Mesothelial cell of epicardium (in vitro differentiated cells): ENCODE measurements at places on chromosomes 3 and 15. TPM values are rescaled to one million over a fixed set of nuclear protein-coding genes. Genes with fewer than 3 reads are reported as not detected.

The THBS1 gene
- total RNA-seq: 332 to 367 TPM (median 337 TPM) in 3 replicates

The SAMMSON gene
- not detected in 3 replicates for total RNA-seq

The RGMA gene
- 23.6 to 26.1 TPM (median 24.3 TPM) in 3 replicates for total RNA-seq

The ACTC1 gene
- total RNA-seq: 4.8 to 5.5 TPM (median 5.4 TPM) in 3 replicates

The IQCF6 gene
- total RNA-seq: not detected in 3 replicates

DNA sequence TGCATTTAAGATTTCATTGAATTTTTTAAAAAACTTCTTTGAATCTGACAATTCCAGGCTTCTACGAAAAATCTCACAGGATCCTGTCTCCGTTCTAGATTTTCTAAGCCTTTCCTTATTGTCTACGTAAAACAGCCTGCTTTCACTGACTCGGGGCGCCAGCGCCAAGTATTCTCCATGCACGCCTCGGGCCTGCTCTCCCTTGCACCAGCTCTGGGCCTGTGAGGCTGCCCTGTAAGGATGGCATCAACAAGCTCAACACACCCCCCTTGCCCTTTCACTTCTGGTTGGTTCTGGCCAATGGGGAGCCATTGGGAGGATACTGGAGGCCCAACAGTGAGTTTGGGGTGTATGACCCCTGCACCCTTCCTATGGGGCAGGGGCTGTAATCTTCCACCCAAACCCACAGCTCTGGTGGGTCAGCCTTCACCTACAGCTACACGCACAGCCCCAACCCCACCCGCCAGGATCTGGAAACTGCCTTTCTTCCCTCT lies 47.8 kb downstream of the SLC41A3 start:
- no peak for DNase-seq

- DNase-seq: no peak
These were observed 114.5 kb downstream of the MEGF11 start for GRCh38 chr15:66138892-66139590.

GRCh38 chr15:54829821-54830220 lies 366.9 kb downstream of the RSL24D1 start:
- no peak for DNase-seq

DNA sequence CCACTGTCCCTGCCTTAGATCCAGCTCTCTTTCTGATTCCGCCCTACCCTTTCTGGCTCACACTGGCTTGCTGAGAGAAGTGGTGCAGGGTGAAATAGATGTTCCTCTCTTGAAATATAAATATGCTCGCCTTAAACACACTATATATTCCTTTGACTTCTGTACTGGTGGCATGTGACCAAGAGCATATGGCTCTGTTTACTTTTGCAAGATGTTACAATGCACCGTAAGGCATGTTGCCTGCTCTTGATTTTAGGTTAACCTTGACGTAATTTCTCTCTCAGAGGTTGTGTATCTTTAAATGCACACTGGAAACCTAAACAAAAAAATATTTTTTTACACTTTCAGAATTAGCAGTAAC lies 749 bp downstream of the RSRC1 start:
- DNase-seq: no peak

- DNase-seq: no peak
These were observed 16.8 kb upstream of the CHD2 start for GRCh38 chr15:92883163-92883875.

GRCh38 chr3:3084890-3085289 lies 25.3 kb downstream of the IL5RA start:
- no peak for DNase-seq

- DNase-seq: no peak
These were observed 8.3 kb downstream of the CCDC13 start for GRCh38 chr3:42764561-42765295.

GRCh38 chr15:65212097-65212496 lies 824 bp upstream of the CILP start:
- DNase-seq: no peak

DNA sequence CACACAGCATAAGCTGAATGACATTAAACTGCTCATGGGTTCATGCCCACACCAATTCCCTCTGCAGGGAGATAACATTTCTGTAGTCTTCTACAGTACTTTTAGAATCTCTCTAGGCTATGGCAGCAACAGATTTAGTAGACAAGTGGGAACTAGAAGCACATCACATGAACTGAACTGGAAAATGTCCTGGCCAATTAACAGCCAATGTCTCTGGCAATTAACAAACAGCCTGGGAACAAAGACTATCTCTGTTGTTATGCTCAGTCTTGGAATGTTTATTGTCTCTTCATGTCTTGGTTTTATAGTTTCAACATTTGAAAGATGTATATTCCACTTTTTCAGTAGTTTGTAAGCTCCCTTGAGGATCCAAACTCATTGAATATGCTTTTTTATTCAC lies 523.2 kb upstream of the NAALADL2 start:
- no peak for DNase-seq

DNA sequence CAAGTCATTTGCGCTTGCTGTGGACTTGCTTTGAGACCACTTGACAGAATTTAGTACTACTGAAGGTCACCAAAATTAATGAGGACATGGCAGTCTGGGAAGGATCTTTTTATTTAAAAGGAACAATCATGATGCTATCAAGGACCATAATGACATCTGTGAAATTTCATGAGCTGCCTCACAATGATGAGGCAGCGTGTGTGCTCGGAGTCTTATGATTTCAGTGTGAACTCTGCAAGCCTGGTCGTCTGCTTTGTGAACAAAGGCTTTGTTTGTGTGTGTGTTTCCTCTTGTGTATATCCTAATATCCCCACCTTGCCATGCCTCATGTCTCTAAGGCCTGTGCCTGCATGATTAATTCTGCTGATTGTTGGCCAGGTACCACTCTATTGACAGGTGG lies 46.7 kb downstream of the RAD54L2 start:
- DNase-seq: no peak

DNA sequence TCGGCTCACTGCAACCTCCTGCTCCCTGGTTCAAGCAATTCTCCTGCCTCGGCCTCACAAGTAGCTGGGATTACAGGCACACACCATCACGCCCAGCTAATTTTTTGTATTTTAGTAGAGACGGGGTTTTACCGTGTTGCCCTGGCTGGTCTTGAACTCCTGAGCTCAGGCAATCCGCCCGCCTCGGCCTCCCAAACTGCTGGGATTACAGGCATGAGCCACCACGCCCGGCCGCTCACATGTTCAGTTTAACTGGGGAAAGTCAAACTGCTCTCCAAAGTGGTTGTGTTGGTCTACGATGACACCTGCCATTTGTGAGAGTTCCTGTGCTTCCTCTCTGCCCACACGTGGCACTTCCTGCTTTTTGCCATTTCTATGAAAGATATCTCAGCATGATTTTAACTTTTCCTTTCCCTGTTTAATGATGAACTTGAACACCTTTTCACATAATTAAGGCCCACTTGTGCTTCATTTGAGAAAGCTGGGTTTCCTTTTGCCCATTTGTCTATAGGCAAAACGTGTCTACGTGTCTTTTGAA lies 877 bp upstream of the GP5 start:
- DNase-seq: no peak

DNA sequence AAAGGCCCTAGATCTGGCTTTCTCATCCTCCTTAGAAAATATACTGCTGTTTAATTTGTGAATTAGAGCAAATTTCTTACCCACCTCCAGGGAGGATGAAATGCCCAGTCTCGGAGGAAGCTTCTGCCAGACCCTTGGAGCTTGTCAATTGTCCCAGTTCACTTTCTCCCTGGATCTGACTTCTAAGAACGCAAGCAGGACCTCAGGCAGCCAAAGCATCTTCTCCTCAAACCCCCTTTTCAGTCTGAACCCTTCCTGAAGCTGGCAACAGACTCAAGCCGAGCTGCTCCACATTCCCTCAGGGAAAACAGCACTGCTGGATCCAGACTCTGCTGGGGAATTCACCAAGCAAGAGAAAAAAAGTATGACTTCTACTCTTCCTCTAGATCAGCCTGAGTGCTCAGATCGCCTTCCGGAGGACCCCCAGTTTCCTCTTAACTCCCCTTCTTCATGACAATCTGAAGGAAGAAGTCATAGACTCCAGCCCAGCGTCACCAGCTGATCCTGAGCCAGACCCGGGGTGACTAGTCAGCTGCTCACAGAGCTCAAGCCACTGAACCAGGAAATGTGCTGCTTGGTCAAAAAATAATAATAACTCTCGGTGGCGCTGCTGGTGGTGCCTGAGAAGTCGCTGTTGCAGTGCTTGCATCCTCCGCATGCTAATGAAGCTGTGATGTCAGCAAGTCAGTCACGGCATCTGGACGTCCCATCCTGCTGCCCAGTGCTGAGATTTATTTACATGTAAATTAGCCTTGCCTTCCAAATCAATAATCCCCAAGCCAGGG lies at the start of gene PRICKLE2:
TSS of gene PRICKLE2 (minus strand) at position 641 of the 785 bp plus-strand sequence. CDS start 26,539 bp downstream, outside the sequence.
- DNase-seq: no peak

- no peak for DNase-seq
These were observed 39.3 kb downstream of the CDCP1 start for GRCh38 chr3:45106874-45107273.

GRCh38 chr3:177889652-177890358 lies 646.4 kb upstream of the KCNMB2 start:
- DNase-seq: no peak

- DNase-seq: peak; percentile 48
These were observed 126.2 kb upstream of the RASGRP1 start for GRCh38 chr15:38690719-38691332.

DNA sequence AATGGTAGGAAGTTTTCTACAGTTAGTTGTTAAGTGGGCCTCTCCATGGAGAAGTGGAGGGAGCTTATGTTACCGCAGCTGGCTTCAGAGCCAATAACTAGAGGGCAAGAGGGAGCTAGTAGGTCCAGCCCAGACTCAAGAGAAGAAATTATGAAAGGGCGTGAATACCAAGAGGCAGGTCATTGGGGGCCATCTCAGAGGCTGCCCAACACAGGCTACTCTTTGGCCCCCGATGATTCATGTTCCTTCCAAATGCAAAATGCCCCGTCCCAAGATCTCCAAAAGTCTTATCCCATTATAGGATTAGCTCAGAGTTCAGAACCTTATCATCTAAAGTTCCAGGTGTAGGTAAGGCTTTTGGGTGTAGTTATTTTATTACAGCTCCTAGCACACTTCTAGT lies 94.5 kb downstream of the FNDC3B start:
- no peak for DNase-seq

DNA sequence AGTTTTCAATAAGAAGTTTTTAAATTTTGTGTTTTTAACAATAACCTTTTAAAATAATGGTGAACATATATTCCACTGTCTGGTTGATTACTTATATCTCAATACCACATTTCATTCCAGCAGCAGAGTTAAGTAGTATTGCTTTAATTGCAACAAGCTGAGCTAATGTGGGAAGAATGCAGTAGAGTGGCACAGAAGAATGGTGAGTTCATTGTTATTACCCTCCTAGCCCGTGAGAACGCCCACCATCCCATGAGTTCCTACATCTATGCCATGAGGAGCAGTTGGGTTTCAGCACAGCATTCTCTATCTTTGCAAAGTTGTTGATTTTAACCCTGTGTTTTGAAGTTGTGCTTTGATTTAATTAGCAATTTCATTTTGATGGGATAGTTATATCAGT lies 17.8 kb upstream of the NR2E3 start:
- DNase-seq: no peak

GRCh38 chr15:58962136-58962535 lies 25.3 kb upstream of the RNF111 start:
- DNase-seq: no peak
